ENCODE measurements at places on chromosomes 12 and 14.

- no peak for DNase-seq
These were observed 1.6 kb upstream of the TAS2R30 start for GRCh38 chr12:11136075-11136474.

GRCh38 chr14:91729756-91730155 is 2.1 kb downstream of the CATSPERB start:
- DNase-seq: no peak

GRCh38 chr14:97975962-97976361 is 1178.8 kb downstream of the VRK1 start:
- DNase-seq: no peak

DNA sequence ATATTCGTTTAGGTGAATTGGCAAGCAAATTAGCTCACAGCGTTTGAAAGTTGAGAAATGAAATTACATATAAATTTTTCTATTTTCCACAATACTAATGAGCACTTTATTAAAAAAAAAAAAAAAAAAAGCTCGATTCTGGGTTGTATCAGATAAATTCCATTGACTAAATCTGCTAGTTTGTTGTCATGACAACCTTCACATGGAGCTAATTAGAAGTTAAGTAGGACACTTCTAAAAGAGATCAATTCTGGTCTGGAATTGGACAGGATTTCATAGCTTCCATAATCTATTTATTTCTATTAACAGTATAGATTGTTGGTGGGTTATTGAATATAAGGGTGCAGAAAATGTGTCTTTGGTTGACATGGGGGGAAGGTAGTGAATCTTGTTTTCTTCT is 85.5 kb upstream of the NEDD1 start:
- no peak for DNase-seq

DNA sequence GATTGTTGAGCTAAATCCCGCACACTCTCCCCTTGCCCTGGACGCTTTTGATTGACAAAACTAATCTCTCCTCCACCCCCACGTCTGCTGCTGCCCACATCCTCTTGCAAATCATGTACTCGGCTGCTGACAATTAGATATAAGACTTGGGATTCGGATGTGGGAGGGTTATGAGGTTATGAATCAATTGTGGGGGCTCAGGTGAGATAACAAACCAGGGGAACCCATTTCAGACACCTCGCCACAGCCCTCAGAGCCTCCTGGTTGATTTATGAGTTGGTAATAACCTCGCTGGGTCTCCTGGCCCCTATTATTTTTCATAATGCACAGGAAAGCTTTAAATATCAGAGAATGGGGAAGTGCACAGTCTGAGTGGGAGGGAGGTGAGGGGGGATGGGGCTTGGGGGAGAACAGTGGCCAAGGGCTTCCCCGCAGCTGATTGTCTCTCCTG is 449.9 kb downstream of the DPF3 start:
- DNase-seq: no peak

- no peak for DNase-seq
These were observed 265.7 kb upstream of the RTL1 start for GRCh38 chr14:101169267-101169666.

- no peak for DNase-seq
These were observed 140.3 kb downstream of the TMEM30B start for GRCh38 chr14:61140872-61141271.

- DNase-seq: no peak
These were observed 2.8 kb upstream of the TSPAN8 start for GRCh38 chr12:71160585-71160984.

GRCh38 chr12:107429006-107429705 is 256.4 kb upstream of the PWP1 start:
- DNase-seq: no peak

GRCh38 chr12:10722905-10723746 is at the start of gene YBX3:
Gene YBX3 (minus strand): TSS chr12:10723323. CDS start chr12:10723111, 212 bp downstream.
- peak; percentile 10 for DNase-seq

DNA sequence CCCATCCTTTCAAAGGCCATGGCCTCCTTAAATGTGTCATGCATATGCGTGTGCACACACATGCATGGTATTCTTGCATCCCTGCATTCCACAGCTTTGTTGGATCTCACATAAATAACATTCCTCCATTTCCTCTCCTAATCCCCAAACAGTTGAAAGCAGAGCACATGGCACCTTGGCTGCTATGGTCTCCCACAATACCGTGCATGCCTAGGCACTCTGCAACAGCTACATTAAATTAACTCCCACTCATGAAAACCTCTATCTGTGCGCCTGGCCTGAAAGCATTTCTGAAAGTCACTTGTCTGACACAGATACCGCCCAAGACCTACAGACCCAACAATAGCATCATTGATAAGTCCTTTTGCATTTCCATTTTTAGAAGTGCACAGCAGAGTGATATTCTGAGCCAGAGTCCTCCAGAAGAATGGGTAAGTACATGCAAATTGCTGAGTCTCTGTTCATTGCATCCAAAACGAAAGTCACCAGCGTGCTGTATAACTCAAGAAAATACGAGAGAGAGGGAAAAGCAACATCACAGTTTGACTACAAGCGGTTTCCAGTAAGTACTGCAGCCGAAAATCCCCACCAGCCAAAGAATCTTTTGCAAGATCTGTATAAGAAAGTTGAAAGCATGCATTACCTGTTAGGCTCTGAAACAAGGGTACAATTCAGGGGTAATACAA is 436 bp downstream of the ASB2 start:
- no peak for DNase-seq

- no peak for DNase-seq
These were observed 114.3 kb downstream of the NPAS3 start for GRCh38 chr14:33052943-33053342.

DNA sequence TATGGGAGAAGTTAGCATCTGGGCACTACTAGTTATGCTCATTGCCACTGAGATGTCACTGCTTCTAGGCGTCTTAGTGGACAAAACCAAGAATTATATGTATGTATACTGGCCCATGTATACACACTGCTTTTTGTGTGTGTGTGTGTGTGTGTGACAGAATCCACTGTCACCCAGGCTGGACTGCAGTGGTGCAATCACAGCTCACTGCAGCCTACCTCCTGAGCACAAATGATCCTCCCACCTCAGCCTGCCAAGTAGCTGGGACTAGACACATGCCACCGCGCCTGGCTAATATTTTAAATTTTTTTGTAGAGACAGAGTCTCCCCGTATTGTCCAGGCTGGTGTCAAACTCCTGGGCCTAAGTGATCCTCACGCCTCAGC is 25.2 kb downstream of the LIMA1 start:
- no peak for DNase-seq

DNA sequence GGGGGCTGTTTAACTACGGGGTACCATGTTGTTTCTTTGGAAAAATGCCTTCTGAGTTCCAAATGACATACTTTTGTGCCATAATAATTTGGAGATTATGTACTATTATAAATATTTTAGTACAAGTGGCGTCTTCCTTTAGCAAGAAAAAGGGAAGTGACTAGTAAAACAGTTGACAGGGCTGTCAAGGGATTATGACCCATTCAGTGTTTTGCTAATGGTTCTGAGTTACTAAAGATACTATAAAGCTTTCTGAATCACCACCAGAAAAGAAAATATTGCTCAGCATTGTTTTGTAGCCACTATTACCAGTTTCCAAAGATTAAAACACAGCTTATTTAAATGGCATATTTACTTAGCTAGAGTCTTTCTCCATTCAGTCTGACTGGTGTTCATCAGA is 334.9 kb downstream of the SNAPC1 start:
- DNase-seq: no peak

GRCh38 chr14:95221531-95221930 is 64.2 kb upstream of the DICER1 start:
- no peak for DNase-seq

- DNase-seq: no peak
These were observed 277.8 kb downstream of the ALX1 start for GRCh38 chr12:85557850-85558249.

- peak; percentile 58 for DNase-seq
These were observed 2.2 kb downstream of the ASIC1 start for GRCh38 chr12:50059440-50060119.

DNA sequence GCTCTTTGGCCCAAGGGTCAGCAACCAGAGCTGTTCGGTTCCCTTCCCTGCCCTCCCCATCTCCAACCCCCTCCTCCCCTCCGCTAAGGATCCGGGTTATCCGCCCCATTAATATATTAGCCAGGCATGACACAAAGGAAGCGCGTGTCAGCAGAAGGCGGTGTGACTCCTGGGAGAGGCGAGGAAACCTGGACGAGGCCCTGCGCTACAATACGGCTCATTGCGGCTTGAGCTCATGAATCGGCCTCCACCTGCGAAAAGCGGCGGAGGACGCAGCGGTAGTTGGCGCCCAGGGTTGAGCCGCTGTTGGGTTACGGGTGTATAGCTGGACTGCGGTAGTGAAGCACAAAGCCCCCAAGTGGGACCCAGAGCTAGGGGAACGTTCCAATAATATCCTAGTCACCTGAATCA is 9.9 kb downstream of the FOXA1 start:
- no peak for DNase-seq

GRCh38 chr14:25120261-25120660 is 70.3 kb upstream of the STXBP6 start:
- DNase-seq: no peak

DNA sequence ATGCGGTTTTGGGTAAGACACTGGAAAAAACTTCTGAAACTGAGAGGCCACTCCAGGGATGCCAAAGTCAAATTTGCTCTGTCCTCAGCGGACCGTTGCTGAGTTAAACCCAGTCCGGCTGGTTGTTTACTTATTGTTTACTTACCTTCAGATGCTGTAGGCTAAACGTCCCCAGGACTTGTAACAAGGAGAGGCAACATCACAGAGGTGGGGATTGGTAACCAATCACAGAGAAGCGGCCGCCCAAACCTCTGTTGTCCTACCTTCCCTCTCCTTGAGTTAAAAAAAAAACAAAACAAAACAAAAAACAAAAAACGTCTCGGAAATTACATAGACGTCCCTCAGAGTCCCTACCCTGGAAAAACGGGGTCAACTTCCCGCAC is 380 bp downstream of the ANO2 start:
- DNase-seq: no peak

DNA sequence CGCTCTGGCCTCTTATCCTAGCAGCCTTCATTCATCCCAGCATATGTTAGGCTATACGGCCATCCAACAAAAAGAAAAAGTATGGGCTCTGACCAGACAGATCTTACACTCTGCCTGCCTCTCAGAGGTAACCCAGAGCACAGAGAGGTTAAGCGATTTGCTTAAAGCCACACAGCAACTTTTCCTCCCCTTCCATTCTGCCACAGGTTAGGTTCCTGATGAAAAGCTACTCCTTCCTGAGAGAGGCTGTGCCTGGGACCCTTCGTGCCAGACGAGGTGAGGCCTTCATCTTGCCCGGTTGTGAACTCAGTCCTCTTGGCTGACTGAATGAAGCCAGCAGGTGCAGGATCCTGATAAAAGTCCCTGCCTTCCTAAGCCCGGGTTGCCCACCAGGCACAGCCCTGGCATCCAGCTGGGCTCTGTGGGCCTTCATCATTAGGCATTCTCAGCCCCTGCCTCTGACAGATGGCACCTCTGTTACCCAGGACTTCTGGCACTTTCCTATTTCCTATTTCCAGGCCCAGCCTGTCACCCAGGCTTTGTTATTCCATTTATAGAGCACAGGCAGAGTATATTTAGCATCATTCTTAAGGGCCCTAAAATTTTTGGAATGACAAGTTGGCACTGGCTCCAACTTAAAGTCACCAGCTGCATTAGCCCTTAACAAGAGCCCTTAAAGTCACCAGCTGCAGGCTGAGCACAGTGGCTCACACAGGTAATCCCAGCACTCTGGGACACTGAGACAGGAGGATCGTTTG is 12.8 kb downstream of the SOAT2 start:
- no peak for DNase-seq

GRCh38 chr12:26786491-26786864 is 46.5 kb downstream of the ITPR2 start:
- DNase-seq: no peak

DNA sequence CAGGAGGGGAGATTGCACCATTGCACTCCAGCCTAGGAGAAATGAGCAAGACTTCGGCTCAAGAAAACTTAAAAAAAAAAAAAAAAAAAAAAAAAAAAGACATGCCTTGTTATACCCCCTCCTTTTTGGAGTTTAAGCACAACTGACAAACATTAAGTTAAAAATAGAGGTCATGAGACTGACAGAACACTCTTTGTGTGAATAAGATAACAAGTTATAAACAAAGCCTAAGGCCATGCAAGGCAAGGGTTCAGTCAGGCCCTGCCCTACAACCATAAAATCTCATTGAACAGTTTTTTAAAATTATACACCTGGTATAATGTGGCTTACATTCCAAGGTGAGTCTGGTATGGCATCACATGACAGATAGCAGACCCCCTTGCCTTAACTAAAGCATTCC is 39.3 kb downstream of the TSPAN19 start:
- DNase-seq: no peak

Measured in activated naive CD4-positive, alpha-beta T cell (primary cell).